ENCODE measurements at places on chromosomes 3 and 15.
A peak's percentile ranks its signal among the peaks of the same experiment; 100 is the strongest.

- H3K36me3 ChIP-seq: no peaks in the 10 kb centered on the region
- H3K27me3 ChIP-seq: no peaks in the 10 kb centered on the region
- H3K27ac ChIP-seq: no peak overlapping the region
- DNase-seq: no peak
- no peak overlapping the region for H3K4me3 ChIP-seq
- no peaks in the 10 kb centered on the region for H3K4me1 ChIP-seq
Observed at GRCh38 chr3:67587811-67588210, 66.6 kb downstream of the SUCLG2 start.

GRCh38 chr15:81754078-81754477 is 291.7 kb downstream of the MEX3B start:
- no peaks in the 10 kb centered on the region for H3K36me3 ChIP-seq
- no peak overlapping the region for H3K4me3 ChIP-seq
- no peaks in the 10 kb centered on the region for H3K27me3 ChIP-seq
- no peaks in the 10 kb centered on the region for H3K4me1 ChIP-seq
- H3K27ac ChIP-seq: no peak overlapping the region

GRCh38 chr3:30804984-30805383 is 89.5 kb downstream of the GADL1 start:
- DNase-seq: no peak
- no peak overlapping the region for H3K27ac ChIP-seq
- no peak overlapping the region for H3K4me3 ChIP-seq
- H3K36me3 ChIP-seq: no peaks in the 10 kb centered on the region
- H3K27me3 ChIP-seq: no peaks in the 10 kb centered on the region
- H3K4me1 ChIP-seq: no peaks in the 10 kb centered on the region

- H3K27ac ChIP-seq: no peak overlapping the region
- H3K4me1 ChIP-seq: no peaks in the 10 kb centered on the region
- DNase-seq: peak; percentile 4
- H3K36me3 ChIP-seq: no peaks in the 10 kb centered on the region
- H3K27me3 ChIP-seq: no peaks in the 10 kb centered on the region
Observed at GRCh38 chr3:60017631-60018030, 967.8 kb upstream of the CFAP20DC start.

GRCh38 chr15:38134252-38134651 is 118.4 kb upstream of the SPRED1 start:
- no peak overlapping the region for H3K27ac ChIP-seq
- DNase-seq: no peak
- H3K27me3 ChIP-seq: no peaks in the 10 kb centered on the region
- no peak overlapping the region for H3K4me3 ChIP-seq

DNA sequence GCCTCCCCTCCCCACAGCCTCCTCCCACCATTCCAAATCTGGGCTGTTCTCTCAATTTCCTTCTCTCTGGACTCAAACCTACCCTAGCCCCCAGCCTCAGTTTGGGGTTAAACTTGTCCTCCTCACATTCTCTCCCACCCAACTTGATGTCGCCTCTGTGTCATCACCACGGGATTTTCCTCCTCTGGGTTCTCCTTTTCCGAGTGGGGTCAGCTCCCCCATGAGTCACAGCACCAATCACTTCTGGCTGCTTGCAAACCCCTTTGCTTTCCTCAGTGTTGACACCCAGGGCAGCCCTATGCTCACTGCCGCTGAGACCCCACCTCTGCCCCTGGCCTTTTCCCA is 451 bp downstream of the CCR5AS start:
- no peak overlapping the region for H3K27ac ChIP-seq
- DNase-seq: no peak
- no peaks in the 10 kb centered on the region for H3K36me3 ChIP-seq
- peaks cover 29% of the 10 kb centered on the region for H3K27me3 ChIP-seq
- H3K4me3 ChIP-seq: no peak overlapping the region

DNA sequence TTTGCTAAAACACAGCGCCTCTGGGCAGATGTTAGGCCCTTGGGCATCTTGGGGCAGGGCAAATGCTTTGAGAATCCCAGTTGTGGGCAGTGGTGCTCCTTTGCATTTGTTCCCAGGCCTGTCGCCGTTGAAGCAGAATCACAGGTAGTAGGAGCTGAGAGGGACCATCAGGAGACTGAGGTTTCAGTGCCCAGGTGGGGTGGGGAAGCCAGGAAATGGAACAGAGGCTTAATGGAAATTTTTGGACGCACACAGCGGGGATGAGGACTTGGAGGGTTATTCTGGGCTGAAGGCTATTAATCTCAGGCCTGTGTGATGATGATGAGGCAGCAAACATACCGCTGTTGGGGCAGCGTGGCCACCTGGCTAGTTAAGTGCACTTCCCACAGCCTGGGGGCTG is 99.5 kb downstream of the SV2B start:
- no peak overlapping the region for H3K4me3 ChIP-seq
- no peaks in the 10 kb centered on the region for H3K27me3 ChIP-seq
- H3K36me3 ChIP-seq: no peaks in the 10 kb centered on the region
- no peaks in the 10 kb centered on the region for H3K4me1 ChIP-seq
- H3K27ac ChIP-seq: no peak overlapping the region

DNA sequence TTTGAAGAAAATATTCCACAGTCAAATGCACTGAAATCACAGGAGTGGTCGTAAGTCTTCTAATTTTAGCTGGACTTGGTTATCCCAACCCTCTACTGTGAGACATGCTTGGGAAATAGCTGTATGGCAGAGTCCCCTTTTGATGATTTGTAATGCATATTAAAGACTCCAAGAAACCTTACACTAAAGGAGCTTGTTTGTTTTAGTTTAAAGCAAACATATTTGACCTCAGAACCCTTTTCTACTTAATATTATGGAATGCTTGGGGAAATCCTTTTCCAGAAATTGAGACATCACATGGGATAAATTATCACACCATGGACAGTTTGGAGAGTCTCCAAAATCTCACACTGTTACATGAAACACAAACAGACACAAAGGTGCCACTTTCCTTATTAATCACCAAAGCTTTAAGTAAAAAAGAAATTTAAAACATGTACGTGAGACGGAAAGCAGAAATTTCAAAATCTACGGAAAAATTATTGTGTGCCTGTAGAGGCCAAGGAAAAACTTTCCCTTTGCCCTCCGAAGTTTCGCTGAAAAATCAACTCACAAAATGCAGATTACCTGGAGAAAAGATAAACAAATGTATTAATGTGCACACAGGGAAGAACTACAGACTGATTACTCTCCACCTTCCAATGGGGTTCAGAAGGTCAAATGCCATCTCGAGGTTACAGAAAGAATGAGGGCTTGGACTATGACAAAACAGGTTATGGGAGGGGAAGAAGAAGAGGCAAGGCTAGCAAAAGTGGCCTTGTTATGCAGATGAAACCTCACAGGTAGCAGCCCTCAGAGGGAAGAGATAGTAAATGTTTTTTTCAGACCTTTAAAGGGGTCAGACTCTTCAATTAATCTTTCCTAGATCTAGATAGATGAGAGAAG is 7.0 kb upstream of the CPB1 start:
- H3K36me3 ChIP-seq: no peaks in the 10 kb centered on the region
- DNase-seq: no peak
- H3K4me1 ChIP-seq: no peaks in the 10 kb centered on the region
- no peak overlapping the region for H3K4me3 ChIP-seq
- no peak overlapping the region for H3K27ac ChIP-seq

DNA sequence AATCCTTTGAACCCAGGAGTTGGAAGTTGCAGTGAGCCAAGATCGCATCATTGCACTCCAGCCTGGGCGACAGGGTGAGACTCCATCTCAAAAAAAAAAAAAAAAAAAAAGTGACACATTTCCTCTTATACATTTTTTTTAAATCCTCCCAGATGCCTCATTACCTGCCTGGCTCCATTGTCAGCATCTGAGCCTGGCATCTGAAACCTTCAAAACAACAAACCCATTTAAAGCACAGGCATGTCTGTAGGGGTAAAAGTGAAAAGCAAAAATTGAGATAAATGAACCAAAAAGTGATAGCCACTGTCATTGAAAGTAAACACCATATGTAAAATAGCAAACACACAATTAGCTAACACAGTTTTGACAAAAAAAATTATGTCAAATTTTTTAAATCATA is 38.6 kb downstream of the OSBPL10 start:
- peaks cover 7% of the 10 kb centered on the region for H3K4me1 ChIP-seq
- DNase-seq: no peak
- H3K27ac ChIP-seq: no peak overlapping the region
- H3K36me3 ChIP-seq: no peaks in the 10 kb centered on the region
- H3K4me3 ChIP-seq: no peak overlapping the region
- no peaks in the 10 kb centered on the region for H3K27me3 ChIP-seq

DNA sequence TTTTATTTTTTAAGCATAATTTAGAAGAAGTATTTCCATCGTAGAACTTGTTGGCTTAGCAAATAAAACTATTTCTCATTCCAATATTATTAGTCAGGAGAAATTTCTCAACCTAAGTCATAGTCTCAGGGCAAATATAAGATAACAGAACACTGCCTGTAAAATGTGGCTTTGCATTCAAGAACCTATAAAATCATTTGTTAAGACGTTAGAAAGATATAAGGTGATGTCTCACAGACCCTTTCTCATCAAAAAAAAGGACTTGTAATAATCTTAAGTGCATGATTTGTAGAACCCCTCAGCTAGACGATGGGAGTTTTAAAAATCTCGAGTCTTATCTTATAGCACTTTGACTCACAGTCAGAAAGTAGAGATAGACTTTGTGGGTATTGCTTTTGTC is 314.7 kb upstream of the CFAP20DC start:
- H3K36me3 ChIP-seq: no peaks in the 10 kb centered on the region
- DNase-seq: peak; percentile 45
- 0 out of 2 replicates have a peak overlapping the region, but pooled peaks have one; percentile 7 for H3K4me3 ChIP-seq
- no peak overlapping the region for H3K27ac ChIP-seq
- H3K27me3 ChIP-seq: no peaks in the 10 kb centered on the region

DNA sequence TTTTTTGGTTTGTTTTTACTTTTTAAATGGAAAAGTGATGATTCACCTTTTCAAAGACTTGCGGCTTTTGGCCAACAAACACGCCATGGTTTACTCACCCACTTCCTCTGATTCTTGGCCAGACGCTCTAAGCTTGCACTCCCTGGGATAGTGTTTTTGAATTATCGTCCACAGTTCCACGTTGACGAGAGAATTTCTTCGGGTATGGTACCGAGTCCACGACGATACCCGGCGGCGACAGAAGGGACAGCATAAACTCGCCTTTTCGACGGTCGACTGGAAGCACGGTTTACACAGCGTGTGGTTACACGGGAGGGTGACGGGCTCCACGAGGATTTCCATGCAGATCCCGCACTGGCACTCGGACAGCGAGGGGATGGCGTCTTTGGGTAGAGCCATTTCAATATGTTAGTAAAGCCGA is 783 bp downstream of the RNF168 start:
- H3K27ac ChIP-seq: peak overlapping the region; percentile 95
- H3K4me3 ChIP-seq: peak overlapping the region; percentile 91
- H3K36me3 ChIP-seq: no peaks in the 10 kb centered on the region
- DNase-seq: peak; percentile 98
- no peaks in the 10 kb centered on the region for H3K27me3 ChIP-seq

- no peaks in the 10 kb centered on the region for H3K27me3 ChIP-seq
- H3K4me1 ChIP-seq: no peaks in the 10 kb centered on the region
- no peak overlapping the region for H3K4me3 ChIP-seq
- H3K27ac ChIP-seq: no peak overlapping the region
Observed at GRCh38 chr15:39009740-39010139, 445.1 kb upstream of the RASGRP1 start.

DNA sequence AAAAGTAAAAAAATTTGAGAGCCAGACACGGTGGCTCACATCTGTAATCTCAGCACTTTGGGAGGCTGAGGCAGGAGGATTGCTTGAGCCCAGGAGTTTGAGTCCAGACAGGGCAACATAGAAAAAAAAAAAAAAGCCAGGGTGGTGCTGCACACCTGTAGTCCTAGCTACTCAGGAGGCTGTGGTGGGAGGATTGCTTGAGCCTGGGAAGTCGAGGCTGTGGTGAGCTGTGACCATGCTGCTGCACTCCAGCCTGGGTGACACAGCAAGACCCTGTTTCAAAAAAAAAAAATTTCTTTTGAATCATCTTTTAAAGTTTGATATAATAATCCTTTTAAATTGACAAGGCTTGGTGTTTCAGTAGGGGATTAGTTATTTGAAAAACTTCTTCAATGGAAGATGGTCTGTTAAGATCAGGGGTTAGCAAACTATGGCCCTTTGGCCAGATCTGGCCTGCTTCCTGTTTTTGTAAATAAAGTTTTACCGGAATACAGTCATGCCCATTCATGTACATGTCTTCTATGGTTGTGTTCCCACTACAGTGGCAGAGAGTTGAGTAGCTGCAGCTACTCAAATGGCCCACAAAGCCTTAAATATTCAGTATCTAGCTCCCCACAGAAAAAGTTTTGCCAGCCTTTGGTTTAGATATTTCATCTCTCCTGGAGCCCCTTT is 28.9 kb downstream of the CDAN1 start:
- H3K27ac ChIP-seq: no peak overlapping the region
- H3K36me3 ChIP-seq: no peaks in the 10 kb centered on the region
- H3K4me1 ChIP-seq: no peaks in the 10 kb centered on the region
- H3K27me3 ChIP-seq: no peaks in the 10 kb centered on the region

DNA sequence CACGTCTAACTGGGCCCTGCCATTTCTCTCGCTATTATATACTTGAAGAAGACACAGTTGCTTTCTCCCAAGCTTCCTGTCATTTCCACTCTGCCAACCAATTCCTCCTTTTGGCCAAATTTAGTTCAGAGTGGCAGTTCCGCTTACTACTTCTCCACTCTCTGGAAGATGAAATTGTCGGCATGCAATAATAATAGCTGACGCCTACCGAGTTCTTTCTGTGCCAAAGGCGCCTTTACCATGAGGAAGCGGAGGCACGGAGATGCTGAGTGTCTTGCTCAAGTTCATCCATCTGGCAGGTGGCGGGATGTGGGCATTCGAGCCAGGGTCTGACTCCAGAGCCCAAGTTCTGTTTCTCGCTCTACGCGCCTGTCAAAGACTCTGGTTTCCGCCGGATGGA is 14.6 kb upstream of the NRROS start:
- no peaks in the 10 kb centered on the region for H3K4me1 ChIP-seq
- H3K27ac ChIP-seq: no peak overlapping the region
- no peaks in the 10 kb centered on the region for H3K36me3 ChIP-seq

GRCh38 chr3:144241404-144241803 is 269.8 kb downstream of the DIPK2A start:
- no peaks in the 10 kb centered on the region for H3K27me3 ChIP-seq
- H3K4me3 ChIP-seq: no peak overlapping the region
- no peaks in the 10 kb centered on the region for H3K4me1 ChIP-seq
- H3K27ac ChIP-seq: no peak overlapping the region
- no peak for DNase-seq
- H3K36me3 ChIP-seq: no peaks in the 10 kb centered on the region

DNA sequence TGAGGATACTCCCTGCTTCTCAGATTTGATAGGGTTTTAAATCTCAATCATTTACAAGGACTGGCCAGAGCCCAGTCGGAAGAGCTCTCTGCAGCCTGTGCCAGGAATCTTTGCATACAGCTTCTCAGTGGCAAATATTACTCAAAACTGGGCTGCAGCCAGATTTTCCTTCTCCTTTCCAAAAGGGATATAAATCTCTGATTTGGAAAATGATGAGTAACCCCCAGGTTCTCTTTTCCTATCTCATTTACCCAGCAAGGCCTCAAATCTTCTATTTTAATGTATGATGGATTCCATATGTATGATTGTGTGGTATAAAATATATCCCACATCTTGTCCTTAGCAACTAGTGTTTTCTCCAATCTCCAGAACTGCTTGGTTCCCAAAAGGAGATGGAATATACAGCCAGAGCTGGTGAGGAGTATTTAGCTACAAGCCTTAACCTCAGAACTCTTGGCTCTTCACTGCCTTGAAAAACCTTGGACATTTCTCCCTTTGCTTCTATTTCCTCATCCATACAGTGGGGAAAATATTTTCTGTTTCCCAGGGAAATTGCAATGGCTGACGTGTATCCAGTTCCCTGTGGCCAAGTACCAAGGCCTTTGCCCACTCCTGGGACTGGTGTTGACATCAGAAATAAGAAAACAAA is 114.4 kb downstream of the ATG7 start:
- no peak for DNase-seq
- H3K4me1 ChIP-seq: peaks cover 14% of the 10 kb centered on the region
- H3K36me3 ChIP-seq: 0 out of 2 replicates have a peak, but pooled peaks cover 6% of the 10 kb centered on the region
